ENCODE measurements at places on chromosomes 3 and 15.

- no peak for DNase-seq
Measured at GRCh38 chr3:150248116-150248887, 159.8 kb upstream of the TSC22D2 start.

DNA sequence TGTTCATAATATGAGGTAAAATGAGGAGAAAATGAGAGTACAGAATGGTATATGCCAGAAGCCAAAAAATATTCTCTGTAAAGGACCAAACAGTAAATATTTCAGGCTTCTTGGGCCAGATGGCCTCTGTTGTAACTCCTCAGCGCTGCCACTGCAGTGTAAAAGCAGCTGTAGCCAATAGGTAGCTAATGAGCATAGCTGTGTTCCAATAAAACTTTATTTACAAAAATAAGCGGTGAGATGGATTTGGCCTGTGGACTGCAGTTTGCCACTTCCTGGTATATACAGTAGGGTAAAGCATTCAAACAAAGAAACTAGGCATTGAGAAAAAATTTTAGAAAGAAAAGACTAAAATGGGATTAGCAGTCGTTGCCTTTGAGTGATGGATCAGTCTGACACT, 51.5 kb downstream of the BFSP2 start:
- DNase-seq = no peak

DNA sequence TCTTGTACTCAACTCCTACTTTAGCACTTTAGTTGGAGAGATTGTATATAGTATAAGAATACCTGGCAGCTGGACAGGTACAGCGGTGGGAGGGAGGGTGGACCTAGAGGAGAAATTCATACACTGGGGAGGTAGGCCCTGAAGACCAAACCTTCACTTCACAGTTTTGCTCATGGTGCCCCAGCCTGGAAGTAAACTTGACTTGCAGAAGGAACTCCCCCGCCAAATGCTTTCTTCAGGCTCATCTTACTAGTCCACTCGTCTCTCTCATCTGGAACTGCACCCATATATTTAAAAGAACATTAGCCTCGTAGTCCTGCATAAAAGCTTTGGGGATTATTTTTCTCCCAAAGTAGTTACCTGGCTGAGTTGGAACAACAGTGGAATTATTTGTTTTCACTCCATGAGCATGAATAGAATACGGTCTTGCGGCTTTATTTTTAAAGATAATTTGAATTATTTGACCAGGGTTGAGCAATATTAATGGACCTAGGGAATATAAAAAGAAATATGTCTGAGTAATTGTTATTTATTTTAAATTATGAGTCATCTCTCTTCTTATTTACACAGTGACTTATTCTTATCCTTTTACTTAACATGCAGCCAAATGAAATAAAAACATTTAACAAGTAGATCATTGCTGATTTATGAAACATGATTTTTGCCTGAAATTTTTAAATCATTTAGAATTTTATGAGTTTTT, 25.5 kb upstream of the CP start:
- no peak for DNase-seq

DNA sequence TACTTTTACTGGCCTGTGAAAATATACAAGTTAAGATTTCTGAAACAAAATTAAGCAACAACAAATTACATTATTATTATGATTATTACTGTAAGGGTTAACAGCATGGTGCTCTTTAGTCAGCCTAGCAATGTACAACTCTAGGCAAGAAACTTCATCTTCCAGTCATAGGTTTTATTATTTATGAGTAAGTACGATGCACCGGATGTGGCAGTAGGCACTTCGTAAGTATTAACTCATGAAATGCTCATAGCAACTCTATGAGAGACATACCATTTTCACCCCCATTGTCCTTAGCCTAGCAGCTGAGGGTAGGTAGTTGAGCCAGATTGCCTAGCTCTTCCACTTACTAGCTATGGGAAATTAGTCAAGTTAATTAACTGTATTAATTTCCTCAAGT, 68.0 kb upstream of the PTPRG start:
- DNase-seq = no peak

DNA sequence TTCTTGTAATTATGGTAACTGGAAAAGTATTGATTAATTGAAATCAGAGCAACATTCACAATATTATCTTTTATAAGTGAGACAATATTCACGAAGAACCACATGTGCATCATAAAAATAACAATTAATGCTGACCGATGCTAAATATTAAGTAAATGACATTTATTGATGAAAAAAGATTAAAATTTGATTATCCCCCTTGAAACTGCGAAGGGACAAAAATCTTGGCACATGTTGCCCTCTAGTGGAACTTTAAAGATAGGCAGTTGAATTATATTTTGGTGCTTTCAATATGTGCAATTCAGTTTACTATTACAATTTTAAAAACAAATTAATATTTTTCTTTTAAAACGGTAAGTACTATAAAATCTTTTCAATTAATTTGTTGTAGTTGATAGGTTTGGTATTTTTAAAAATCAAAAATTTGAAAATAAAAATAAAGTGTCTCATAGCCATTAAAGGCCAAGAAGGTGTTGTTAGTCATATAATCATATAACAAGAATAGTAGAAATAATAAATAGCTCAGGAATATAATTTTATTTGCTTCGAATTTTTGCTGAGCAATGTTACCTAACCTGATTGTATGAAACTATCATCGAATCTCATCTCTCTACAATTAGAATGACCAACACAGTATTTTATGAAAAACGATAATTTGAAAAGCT, 270.2 kb downstream of the ROBO1 start:
- DNase-seq = no peak

GRCh38 chr3:130558366-130558765, 41.4 kb downstream of the COL6A6 start:
- no peak for DNase-seq

- no peak for DNase-seq
Measured at GRCh38 chr15:39934397-39935071, 619 bp downstream of the EIF2AK4 start.

DNA sequence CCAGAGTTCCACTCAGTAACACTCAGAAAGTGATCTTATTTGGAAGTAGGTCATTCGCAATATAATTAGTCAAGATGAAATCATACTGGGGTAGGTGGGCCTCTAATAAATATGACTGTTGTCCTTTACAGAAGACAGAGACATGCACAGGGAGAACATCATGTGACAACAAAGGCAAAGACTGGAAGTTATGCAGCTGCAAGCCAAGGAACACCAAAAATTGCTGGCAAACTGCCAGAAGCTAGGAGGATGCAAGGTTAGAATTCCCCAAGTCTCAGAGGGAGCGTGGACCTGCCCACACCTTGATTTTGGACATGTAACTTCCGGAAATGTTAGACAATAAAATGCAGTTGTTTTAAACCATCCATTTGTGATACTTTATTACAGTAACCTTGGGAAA, 471.5 kb upstream of the AGTR1 start:
- no peak for DNase-seq

DNA sequence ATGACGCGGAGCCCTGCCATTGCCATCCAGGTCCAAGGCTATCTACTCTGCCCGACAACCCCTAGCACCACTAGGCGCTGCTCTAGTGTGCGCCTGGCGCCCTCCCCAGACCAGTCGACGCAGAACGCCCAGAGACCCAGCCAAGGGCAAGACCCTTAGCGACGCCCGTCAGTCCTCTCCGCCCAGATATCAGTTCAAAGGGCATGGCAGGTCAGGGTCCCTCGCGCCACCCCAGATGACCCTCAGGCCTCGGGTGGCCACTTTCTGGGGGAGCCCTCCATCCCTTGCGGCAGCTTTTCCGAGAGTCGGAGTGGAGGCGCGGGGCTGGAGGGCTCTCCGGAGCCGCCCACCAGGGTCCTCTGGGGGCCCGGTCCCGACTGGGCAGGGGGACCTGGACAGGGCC, 371 bp upstream of the CLSTN2 start:
- DNase-seq = peak; percentile 85

GRCh38 chr3:120284747-120285507, at the start of gene GPR156:
Gene GPR156 (minus strand): TSS chr3:120285222. CDS start chr3:120244098, 41,124 bp downstream.
- peak; percentile 35 for DNase-seq

DNA sequence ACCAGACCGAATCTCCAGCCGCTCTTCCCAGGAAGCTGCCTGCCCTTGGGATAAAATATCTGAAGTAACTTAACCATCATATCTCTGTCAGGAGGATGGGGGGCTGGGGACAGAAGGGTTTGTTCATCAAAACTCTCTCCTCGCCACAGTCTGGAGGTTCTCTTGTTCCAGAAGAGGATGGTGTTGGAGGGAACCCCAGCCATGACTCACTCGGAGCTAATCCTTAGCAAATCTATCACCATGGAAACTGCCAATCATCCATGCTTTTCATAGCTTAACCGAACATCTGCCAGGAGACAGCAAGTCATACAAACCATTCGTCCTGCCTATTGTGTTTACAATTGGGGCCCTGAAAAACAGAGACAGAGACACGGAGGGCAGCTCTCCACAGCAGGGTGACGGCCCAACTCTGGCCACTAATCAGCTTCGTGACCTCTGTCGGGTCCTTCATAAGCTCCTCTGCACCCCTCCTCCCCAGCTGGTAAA, 73.8 kb upstream of the HEG1 start:
- DNase-seq = no peak

GRCh38 chr3:35679409-35680080, 40.2 kb downstream of the ARPP21 start:
- peak; percentile 18 for DNase-seq

Measured in glutamatergic neuron (in vitro differentiated cells).